ENCODE measurements at places on chromosomes 16 and 17.

DNA sequence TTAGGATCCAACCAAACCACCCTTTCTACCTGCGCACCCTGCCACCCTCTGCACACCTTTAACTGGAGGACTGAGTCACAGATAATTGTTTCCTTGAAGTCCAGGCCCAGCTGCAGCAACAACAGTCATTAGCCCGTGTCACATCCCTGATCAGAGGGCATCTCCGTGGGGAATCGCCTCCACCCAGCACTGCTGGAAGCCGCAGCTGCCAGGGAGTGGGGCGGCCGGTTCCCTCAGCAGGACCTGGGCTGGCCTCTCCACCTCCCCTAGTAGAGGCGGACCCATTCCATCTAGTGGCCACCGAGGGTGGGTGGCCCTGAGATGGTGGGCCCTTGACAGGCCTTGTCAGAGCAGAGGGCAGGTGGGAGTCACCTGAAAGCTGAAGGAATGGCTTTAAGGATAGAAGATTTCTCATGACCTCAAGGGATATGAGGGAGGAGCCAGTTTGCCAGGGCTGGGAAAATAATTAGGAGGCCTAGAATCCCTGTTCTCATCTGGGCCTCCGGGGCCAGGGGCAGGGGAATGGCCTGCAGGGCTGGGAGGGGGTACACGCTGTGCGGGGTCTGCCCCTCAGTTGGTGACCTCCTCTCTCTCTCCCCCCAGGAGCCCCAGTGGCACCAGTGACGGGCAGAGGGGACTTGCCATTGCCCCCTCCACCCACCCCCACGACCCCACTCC is 6.2 kb downstream of the PRSS53 start:
- no peak for DNase-seq

DNA sequence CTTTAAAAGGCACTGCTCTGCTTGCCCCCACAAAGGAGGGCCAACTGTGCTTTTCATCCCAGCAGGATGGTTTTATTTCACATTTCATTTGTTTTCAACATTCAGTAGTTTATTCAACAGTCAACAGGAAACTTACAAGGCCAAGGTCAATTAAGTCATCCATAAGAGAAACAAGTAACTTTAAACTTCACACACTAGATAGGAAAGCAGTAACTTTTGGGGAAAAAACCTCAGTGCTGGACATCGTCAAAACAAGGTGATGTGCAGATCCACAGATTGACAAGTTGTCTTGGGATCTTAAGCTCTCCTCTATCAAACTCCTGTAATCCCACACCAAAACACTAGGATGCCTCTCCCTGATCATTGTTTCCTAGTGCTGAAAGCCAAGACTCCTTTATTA is 18.5 kb downstream of the NFE2L1 start:
- DNase-seq: no peak

DNA sequence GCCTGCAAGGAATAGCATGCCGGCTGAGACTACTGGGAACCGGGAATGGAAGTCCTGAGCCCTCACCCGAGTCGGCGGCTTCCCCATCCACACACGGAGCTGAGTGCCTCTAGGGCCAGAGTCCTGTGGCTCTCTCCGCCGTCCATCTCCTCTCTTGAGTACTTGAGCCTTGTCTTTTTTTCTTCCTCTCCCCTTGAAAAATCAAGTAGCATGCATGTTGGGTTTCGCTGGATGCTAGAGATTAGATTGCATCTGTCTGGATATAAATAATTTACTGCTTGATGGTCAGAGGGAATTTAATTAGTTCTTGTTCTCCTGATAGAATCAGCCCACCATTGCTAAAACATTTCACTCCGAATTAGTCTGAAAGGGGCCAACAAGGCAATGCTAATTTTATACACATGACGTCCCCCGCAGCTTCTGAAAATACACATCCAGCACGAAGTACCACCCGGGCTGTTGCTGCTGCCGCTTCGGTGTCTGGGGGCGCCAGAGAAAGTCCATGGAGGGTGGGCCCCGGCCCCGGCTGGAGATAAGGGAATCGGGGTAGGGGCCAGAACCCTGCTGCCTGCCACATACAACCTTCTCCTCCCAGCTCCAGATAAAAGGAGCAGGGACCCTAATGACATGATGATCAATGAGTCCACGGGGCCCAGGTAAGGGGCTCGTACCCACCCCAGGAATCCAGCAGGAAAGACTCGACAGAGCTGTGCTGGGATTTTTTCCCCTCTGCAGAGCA is 48.5 kb downstream of the RBFOX3 start:
- no peak for DNase-seq

DNA sequence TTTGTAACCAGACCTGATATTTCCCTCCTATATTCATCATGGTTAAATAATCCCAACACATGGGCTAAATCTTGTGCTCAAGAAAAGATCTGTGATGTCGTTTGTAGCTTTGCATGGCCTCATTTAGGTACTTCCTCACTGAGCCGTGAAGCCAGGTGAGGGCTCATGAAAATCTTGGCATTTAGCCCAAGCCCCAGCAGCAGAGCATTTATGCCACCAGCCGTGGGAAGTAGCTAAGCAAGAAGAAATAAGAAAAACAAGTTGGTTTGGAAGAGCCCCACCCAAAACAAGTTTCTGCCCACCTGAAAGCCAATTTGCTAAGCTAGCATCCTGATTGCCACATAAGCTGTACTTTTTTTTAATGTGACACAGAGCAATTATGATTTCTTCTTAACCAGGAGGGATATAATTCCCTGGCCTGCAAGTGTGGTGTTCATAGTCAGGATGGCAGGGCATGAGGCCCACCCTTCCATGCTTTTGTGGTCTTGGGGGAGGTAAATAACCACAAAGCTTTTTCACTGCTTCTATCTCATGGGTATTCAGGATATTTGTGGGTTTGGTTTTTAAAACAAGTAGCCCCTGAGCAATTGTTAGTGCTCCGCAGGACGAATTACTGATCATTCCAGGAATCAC is 10.5 kb downstream of the TMIGD1 start:
- DNase-seq: no peak

DNA sequence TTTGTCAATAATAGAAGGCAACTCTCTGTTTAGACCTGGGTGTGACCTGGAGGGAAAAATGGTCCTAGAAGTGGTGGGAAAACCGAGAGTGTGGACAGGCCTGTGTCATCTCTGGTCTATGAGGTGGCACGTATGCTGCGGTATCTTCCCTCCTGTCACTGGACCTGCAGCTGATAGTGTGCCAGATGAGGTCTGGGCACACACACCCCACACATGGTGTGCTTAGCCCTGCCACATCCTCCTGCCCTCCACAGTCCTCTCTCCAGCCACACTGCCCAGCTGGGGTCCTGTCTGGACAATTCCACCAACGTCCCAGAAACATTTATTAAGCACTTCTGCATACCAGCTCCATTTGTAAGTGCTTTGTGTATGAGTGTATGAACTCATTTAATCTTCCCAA is 37.2 kb downstream of the GLP2R start:
- no peak for DNase-seq
